ENCODE measurements at places on chromosomes 1 and 21.
A peak's percentile ranks its signal among the peaks of the same experiment; 100 is the strongest.

GRCh38 chr1:14810595-14811361 lies 212.3 kb downstream of the KAZN start:
- no peak for DNase-seq

DNA sequence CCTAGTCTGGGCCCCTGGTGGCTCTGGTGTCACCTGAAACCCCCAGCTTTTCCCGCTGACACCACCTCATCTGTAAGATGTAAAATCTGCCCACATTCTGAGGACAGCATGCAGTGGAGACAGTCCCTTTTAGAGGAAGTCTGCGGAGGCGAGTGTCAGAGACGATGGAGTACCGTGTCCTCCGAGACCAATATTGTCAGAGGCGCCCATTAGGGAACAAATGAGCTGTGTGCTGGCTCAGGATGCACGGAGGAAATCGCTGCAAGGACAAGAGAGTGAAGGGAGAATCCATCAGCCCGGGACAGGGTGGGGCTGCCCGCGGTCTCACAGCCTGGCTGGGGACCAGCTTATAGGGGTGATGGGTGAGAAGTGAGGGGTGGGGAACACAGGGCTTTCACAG lies 214.8 kb downstream of the MATN1 start:
- no peak for DNase-seq

GRCh38 chr1:82245345-82246014 lies 444.7 kb downstream of the ADGRL2 start:
- DNase-seq, result no peak

GRCh38 chr1:204920967-204921366 lies 50.3 kb downstream of the NFASC start:
- no peak for DNase-seq

- no peak for DNase-seq
Observed at GRCh38 chr1:215132156-215132555, 49.6 kb downstream of the KCNK2 start.

DNA sequence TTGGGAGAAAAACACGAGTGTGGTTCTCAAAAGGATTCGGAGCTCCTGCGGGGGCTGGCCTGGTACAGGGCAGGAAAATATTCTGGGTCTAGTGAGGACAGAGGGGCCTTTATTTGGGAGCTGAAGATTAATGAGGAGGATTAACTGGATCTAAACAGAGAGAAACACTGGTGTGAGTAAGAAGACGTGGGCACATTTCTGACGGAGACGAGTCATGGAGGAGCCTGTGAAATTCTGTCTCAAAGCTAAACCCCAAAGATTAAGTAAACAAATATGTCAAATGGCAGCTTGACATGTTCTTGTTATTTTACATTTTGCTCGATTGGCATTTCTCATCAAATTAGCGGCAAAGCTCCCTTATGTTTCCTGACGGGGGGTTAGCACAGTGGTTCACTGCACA lies 12.8 kb downstream of the PROK1 start:
- DNase-seq, result no peak

DNA sequence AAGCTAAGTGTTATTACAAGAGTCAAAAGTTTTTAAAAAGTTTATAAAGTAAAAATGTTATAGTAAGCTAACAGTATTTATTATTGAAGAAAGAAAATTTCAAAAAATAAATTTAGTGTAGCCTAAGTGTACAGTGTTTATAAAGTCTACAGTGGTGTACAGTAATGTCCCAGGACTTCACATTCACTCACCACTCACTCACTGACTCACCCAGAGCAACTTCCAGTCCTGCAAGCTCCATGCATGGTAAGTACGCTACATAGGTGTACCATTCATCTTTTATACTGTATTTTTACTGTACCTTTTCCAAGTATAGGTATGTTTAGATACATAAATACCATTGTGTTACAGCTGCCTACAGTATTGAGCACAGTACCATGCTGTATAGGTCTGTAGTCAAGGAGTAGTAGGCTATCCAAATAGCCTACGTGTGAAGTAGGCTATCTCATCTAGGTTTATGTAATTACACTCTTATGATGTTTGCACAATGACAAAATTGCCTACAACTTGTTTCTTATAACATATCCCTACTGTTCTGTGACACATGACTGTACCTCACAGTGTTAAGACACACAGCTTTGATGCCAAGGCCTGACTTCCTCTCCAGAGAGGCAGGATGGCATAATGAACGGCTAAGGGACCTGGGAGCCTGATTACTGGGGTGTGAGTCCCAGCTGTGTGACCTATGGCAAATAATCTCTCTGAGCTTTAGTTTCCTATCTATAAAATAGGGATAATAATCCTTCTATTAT lies 12.7 kb downstream of the DHCR24 start:
- no peak for DNase-seq

DNA sequence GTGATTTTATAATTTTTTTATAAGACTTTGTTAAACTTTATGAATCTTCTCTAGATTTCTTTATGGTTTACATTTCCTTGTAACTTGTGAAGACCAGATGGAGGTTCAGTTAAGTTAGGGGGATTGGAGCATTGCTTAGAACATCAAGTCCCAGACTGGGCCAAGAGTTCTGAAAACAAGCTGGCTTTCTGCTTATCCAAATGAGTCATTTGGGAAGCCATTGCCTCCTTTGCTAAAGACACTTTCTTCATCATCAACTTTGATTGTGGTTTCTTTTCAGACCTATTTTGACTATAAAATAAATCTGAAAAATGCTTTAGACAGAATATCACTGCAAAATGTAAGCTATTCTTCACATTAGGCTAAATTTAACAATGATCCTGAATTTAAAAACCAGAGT lies 446.8 kb downstream of the USP25 start:
- DNase-seq, result no peak

DNA sequence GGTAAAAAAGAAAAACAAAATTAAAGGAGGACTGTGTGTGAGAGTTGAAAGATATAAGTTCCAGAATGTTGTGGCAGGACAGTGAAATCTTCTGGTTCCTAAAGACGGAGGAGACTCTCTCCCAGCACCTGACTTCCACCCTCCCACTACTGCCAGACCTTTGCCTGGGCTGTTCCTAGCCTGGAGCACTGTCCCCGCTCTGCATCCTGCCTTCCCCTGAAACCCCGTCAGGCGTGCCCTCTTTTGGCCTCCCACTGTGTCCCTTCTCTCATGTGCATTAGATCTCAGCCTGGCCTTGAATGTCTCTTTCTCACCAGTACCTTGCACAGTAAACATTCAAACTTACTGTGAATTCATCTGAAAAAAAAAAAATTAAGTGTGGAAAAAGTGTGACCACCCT lies 74.1 kb downstream of the VPS26C start:
- DNase-seq, result no peak

DNA sequence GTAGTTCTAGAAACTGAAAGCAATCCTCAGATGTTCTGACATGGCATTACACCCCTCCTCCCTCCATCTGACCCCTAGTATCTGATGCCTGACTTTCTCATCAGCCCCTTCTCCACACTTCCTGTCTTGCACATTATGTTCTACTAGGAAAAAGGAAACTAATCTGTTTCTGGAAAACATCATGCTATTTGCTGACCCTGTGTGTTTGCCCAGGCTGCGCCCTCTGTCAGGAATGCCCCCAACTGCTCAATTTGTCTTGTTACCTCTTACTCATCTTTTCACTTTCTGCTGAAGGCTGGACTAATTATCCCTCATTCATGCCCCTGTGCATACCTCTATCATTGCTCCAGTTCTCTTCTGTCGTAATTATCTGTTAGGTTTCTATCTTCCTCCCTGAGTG lies 37.5 kb upstream of the DAB1 start:
- DNase-seq, result no peak

- no peak for DNase-seq
Observed at GRCh38 chr1:231124746-231125145, 37.1 kb upstream of the TRIM67 start.

DNA sequence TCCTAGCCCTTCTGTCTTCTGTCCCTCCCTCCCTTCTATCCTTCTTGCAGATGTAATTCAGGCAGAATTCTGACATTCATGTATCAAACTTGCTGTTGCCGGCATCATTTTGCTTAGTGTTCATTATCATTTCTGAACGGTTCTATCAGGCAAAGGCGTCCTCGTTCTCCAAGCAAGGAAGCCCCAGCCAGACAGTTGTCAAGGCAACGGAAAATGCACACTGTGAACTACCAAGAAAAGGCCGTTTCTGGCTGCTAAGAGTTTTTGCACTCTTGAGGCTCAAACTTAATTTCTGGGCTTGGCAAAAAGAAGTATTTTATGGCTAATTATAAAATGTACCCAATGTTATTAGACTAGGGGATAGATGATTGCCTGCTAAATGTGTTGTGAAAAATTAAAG lies 164.7 kb upstream of the KCNJ15 start:
- no peak for DNase-seq

DNA sequence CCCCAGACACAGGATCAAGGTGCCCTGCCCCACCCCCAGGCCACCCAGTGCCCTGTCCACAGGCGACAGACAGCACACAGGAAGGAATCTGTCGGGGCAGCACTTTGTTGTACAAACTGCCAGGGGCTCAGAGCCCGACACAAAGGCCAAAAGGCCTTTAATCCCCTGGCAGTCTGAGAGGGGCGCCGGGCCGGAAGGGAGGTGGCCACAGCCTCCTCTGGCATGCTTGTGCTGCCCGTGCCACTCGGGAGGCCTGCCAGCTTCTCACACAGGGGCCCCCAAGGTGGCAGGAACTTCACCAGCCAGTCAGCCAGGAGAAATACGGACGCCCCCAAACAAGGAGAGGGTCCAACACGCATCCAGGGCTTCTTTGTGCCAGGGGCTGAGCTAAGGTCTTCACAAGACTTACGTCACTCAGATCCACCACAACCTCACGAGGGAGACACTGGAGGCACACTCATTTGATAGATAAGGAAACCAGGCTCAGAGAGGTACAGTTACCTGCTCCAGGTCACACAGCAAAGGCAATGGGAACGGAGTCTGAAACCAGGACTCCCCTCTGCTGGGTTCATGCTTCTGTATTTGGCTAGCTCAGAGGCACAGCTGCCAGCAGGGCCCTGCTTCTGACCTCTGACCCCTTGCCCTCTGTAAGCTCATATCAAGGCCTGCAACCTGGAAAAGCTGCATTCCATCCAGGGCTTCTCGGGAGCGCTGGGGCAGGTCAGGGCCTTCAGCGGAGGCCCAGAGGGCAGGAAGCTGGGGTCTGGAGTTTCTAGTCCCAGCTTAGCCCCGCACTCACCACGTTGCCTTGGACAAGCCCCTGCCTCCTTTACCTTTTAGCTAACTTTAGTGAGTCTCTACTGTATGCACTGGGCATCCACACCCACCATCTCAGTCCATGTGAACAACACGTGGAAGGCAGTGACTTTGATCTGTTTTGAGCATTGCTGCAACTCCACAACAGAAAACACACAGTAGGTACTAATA lies 34.8 kb downstream of the HSPG2 start:
- no peak for DNase-seq

DNA sequence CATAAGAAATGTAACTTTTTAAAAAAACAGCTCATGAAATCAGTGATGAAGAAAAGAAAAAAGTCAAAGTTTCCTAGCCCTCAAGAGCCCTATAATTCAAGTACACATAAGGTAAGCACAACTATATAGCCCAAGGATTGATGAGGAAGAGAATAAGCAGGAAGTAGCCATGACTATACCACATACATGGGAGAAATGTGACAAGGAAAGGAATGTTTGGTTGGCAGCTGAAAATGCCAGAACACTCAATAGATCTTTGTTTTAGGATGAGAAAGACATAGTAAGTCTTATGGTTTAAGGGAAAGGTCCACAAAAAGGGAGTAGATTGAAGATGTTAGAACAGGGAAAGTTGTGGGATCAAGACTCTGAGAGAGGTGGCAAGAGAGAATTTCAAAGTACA lies 5.7 kb downstream of the DOCK7 start:
- DNase-seq, result no peak

- no peak for DNase-seq
Observed at GRCh38 chr1:192538407-192539296, 36.9 kb upstream of the RGS1 start.

- DNase-seq, result peak; percentile 49
Observed at GRCh38 chr1:92623187-92623778, 136.6 kb upstream of the GFI1 start.

GRCh38 chr1:165257969-165258459 lies 98.5 kb downstream of the LMX1A start:
- DNase-seq, result no peak

DNA sequence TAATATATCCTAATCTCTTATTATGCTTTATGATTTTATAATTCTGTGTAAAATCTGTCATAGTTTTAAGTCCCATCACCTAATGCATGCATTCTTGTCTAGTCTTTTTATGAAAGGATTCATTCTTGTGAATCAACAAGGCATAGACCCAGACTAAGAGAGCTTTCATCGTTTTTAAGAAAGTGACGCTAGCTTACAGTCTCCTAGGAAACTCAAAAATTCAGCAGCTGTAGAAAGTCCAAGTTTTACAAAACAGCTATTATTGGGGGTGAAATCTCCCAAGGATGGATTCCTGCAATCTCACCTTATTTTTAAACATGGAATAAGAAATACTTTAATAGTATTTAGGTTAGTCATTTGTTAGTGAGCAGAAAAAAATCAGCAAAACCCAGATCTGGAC lies 104.7 kb downstream of the NCAM2 start:
- no peak for DNase-seq

- no peak for DNase-seq
Observed at GRCh38 chr1:205504311-205505075, at the start of gene CDK18. TSS of gene CDK18 (plus strand) at chr1:205504669. CDS start at chr1:205523168, 18,499 bp downstream.

DNA sequence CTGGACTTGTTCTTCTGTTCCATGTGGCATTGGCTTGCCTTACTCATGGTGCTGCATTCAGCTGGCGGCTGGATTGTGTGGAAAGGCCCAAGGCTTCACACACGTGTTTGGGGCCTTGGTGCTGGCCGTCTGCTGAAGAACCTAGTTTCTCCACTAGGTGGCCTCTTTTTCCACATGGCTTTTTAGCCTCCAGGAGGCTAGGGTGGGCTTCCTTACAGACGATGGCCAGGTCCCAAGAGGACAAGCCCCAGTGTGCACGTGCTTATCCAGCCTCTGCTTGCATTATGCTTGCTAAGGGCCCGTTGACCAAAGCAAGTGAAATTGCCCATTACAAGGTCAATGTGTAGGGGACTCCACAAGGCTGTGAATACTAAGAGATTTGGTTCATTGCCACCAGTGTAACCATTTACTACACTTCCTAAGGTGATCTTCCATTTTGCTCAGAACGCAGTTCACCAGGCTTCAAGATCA lies 47.5 kb upstream of the FOXO6 start:
- DNase-seq, result no peak

GRCh38 chr1:102978874-102979273 lies 129.4 kb downstream of the COL11A1 start:
- DNase-seq, result no peak

DNA sequence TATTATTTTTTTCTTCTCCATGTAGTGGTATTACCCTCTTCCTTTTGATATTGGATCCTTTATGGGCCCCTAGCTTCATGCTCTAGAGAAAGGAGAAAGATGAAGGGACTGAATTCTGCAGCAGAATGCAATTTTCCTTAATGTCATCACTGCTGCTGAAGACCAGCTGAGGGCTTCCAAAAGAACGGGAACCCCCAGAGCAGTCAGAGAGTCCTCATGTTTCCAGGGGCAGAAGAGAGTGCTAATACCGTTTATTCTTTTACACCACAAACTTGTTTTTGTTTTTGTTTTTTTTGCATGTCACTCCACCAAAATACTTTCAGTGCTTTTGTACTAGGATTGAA lies 21.1 kb upstream of the TBX15 start:
- no peak for DNase-seq
